ENCODE measurements at places on chromosomes 3 and 15.

DNA sequence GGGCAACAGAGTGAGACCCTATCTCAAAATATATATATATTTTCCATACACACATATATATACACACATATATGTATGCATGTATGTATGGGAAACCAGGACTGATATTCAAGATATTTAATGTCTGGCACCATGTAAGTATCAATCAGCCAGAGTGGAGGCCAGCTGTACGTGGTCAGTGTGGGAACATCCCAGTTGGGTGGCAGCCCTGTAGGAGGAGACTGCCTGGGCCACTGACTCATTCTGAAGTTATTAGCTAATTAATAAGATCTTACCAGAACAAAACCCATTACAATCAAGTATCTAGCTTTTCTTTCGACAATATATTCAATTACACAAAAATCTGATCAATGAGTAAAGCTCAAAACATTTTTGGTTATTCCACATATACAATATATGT lies 85.1 kb upstream of the OCA2 start:
- DNase-seq, result no peak

DNA sequence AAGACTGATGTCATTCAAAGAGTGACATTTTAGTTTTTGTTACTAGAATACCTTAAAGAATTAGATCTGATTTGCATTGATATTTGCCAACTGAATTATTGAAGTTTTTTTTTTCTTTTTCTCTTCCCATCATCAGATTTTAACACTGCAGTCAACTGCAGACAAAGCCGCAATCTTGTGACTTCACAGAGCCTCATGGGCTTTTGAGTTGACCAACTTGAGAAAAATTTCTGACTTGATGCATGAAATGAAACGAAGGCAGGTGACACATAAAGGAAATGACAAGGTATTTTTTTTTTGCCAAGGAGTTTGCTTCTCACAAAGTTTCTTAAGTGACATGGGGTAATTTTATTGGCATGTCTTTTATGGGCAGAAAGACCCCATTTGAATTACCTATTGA lies 383.7 kb downstream of the GAP43 start:
- DNase-seq, result no peak

GRCh38 chr3:139364549-139364948 lies 20.7 kb downstream of the MRPS22 start:
- DNase-seq, result no peak

DNA sequence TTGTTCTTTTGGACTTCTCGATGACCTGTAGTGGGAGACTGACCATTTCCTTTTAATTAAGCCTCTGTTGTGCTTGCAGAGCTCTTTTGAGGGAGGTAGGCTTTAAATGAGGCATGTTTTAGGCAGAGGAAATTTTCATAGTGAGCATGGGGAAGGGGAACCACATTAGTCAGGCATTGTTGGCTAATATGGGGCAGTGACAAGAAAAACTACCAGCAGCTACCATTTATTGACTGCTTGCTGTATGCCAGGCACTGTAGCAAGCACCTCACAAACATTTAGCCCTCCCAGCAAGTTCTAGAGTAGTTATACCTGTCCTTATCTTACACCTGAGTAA lies 10.9 kb downstream of the ATG7 start:
- no peak for DNase-seq

DNA sequence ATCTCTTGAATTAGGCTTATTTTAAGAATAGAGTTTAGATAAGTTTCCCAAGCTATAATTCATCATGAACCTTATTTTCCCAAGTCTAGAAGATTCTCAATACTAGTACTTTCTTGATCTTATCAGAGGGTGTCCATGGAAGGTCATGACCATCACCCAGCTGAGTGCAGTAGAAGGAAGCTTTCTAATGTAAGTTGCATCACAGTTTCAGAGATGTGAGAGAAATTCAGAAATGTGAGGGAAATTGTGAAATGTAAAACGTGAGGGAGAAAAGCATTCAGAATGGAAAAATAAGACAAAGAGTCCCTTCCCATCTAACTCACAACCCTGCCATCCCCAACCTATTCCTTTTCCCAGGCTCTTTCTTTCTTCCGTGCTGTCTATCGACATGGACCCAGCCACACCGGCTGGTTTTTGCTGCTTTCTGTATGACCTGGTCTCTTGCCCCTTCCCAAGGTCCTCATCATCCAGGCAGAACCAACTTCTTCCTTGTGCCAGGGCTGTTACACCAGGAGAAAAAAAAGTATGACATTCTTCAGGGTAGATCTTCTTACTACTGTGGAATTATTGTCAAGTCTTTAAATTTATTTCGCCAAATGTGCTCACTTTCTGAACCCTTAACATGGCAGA lies 6.7 kb downstream of the CAPN3 start:
- no peak for DNase-seq

- no peak for DNase-seq
Observed at GRCh38 chr3:128226795-128227395, 73.6 kb downstream of the EEFSEC start.

DNA sequence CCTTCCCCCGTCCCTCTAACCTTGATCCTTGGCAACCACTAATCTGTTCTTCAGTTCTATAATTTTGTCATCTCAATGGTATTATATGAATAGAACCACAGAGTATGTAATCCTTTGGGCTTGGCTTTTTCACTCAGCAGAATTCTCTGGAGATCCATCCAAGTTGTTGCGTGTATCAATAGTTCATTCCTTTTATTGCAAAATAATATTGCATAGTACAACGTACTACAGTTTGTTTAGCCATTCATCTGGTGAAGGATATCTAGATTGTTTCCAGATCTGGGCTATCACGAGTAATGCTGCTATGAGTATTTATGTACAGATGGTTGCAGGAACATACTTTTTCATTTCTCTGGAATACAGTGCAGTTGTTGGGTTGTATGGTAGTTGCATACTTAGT lies 76.2 kb downstream of the PLXNA1 start:
- DNase-seq, result no peak

DNA sequence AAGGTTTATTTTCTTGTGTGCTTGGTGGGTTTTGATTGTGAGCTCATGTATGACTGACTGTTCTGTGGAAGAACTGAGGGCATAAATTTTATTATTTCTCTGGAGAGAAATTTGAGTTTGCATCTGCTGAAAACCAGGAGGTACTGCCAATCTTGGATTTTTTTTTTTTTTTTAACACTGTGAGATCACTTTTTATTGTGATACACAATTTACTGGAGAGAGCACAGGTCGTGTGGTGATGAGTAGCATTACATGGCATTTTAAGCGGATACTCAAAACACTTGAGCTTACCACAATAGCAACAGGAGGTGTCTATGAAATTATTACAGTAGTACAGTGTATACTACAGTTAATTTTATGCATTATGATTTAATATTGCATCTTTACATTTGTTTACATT lies 237.4 kb downstream of the MFSD1 start:
- no peak for DNase-seq

DNA sequence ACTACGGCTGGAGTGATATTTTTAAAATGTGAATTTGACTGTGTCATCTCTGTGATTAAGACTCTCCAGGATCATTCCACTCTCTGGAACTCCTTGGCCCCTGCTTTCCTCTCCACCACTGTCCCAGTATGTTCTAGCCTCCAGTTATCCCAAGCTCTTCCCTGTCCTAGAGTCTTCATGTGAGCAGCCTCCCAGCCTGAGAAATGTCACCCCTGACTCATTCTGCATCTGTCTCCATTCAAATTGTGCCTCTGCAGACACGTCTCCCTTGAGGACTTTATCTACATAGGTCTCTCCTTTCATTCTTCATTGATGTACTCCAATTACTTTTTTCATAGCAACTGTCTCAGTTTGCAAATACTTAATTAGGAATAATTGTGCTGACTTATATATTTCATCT lies 317.7 kb upstream of the ADAMTS9 start:
- DNase-seq, result no peak

- DNase-seq, result no peak
Observed at GRCh38 chr15:60362321-60363086, 35.3 kb downstream of the ANXA2 start.

GRCh38 chr3:119643528-119643927 lies 16.9 kb downstream of the POPDC2 start:
- no peak for DNase-seq

- no peak for DNase-seq
Observed at GRCh38 chr15:94563456-94563855, 332.1 kb downstream of the MCTP2 start.

DNA sequence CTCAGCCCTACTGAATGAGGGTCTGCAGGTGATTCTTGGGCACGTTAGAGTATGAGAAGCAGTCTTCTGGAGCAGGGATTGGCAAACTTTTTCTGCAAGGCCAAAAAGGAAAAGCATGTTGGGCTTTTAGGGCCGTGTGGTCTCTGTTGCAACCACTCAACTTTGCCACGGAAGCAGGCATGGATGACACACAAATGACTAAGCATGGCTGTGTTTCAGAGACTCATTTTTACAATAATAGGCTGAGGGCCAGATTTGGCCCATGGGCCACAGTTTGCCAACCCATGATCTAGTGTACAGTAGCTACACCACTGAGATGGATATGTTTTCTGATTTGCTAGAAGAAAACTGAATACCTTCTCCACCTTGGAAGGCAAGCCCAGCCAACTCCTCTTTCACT lies 66.1 kb upstream of the PRICKLE2 start:
- no peak for DNase-seq

DNA sequence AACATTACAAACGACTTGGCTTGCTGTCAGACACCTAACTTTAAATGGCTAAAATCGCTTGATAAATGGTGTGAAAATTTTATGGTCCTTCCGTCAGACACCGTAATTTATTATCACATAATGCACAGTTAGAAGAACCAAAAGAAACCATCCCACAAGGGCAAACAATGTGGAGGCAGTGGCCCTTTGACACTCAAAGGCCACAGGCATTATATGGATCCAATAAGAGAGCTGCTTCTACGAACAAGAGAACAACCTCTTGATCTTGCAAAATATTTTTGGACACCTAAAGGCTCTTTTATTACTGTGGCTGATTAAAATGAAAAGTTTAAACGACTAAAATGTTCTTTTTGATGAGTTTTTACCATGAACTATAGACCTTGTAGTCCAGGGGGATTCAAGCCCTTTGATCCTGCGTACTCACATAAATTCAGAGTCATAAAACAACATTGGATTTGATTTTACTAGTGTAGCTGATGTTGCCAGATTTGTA lies 202.8 kb downstream of the FMN1 start:
- no peak for DNase-seq

- no peak for DNase-seq
Observed at GRCh38 chr3:145457825-145458552, 703.0 kb downstream of the PLOD2 start.

DNA sequence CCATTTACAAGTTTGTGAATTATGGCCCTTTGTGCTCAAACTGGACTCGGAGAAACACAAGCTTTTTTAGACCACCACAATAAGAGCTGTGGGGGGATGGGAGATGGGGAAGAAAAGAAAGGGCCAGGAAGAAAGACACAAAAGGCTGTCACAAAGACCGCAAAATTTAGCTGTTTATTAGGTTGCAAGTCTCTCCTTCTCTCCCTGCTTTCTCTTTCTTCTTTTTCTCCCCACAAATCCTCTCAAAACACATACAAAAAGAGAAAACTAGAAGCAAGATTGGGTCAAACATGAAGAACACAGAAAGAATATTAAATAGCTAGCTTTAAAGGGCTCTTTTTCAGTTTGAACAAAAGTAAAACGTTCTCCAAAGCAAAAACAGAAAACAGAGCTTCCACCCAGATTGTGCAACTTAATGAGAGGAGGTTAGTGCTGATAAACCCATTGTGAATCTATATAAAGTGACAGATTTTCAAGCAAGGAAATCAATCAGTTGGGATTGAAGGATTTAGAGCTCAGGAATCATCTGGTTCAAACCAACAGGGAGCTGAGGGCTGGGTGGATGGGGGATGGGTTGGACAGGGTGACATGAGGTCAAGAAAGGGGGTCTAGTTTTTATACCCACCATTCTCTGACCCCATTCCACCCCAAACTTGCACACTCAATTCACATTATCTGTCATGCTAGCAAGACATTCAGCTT lies 87.3 kb downstream of the DHX30 start:
- DNase-seq, result no peak

GRCh38 chr3:7328339-7328738 lies 467.4 kb downstream of the GRM7 start:
- no peak for DNase-seq

GRCh38 chr3:170692720-170693119 lies 106.8 kb upstream of the SLC7A14 start:
- no peak for DNase-seq
